ENCODE measurements at places on chromosomes 3 and 15. TPM values are rescaled to one million over a fixed set of nuclear protein-coding genes. Genes with fewer than 3 reads are reported as not detected.
A peak's percentile ranks its signal among the peaks of the same experiment; 100 is the strongest.

The GHSR gene
- total RNA-seq, result not detected

- DNase-seq, result no peak
These were observed 20.6 kb downstream of the CMC1 start for GRCh38 chr3:28262001-28262400.

DNA sequence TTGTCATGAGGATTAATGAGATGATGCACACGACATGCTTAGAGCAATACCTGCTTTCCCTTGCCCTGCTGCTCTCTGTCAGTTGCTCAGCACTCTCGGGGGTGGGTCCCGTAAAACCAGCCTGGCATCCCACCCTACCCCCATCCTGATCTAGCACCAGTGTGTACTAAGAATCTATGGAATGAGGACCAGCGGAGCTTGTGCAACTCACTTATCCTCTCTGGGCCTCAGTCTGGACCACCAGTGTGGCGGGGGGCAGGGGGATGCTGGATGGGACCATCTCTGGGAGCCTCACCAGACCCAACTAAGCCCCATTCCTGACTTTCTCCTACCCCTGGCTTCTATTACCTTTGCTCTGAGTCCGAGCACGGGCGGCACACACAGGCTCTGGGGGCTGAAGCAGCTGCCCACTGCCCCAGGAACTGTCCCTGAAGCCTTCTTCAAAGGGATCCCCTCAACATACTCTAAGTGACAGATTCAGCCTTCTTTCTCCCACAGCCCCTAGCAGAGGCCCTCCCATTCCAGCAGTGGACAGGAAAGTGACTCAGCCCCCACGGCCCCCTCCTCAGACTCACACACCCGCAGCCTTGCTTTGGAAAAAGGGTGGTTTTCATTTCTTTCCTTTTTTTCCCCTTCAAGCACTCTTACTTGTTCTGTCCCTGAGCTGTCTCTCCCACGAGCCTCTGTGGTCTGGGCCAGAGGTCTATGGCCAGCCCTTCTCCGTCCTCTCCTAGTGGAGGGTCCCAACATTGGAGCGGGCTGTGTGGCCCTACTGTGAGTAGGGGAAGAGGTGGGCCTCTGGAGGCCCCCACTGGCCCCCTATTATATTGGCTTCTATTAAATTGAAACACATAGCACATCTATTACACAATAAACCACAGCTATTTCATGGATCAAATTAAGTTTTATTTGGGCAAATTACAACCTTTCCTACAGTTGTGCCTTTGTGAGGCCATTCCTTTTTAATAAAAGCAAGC is 100.3 kb downstream of the SMAD6 start:
- no peak for DNase-seq

The ANKDD1A gene
- total RNA-seq, result 4.5 TPM

GRCh38 chr15:36914960-36915808 is 185.2 kb downstream of the MEIS2 start:
- no peak for DNase-seq

The PFKFB4 gene
- 2.6 TPM for total RNA-seq

DNA sequence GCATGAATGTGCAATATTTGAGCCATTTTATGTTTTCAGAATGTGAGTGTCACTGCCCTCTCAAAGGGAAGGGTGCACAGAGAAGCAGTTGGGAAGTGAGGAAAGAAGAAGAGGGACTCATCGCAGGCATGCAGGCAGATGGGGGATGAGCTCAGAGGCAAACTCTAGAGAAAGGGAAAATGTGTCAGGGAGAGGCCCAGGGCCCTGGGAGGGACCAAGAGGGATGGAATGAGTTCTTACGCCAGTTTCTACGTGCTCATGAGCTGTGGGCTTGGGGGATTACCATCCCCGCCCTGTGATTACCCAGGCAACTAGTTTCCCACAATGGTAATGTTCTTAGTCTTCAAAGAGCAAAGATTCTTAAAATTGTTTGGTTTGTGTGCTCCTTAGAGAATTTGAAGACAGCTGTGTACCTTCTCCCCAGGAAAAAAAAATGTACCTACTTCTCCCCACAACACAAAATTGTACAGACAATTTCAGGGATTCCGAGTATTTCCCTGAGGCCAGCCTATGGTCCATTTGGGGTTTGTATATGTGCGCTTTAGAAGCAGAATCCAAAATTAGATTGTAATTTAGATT is 17.8 kb downstream of the GCSAM start:
- DNase-seq, result no peak

The PLSCR2 gene
- total RNA-seq, result 0.72 TPM

DNA sequence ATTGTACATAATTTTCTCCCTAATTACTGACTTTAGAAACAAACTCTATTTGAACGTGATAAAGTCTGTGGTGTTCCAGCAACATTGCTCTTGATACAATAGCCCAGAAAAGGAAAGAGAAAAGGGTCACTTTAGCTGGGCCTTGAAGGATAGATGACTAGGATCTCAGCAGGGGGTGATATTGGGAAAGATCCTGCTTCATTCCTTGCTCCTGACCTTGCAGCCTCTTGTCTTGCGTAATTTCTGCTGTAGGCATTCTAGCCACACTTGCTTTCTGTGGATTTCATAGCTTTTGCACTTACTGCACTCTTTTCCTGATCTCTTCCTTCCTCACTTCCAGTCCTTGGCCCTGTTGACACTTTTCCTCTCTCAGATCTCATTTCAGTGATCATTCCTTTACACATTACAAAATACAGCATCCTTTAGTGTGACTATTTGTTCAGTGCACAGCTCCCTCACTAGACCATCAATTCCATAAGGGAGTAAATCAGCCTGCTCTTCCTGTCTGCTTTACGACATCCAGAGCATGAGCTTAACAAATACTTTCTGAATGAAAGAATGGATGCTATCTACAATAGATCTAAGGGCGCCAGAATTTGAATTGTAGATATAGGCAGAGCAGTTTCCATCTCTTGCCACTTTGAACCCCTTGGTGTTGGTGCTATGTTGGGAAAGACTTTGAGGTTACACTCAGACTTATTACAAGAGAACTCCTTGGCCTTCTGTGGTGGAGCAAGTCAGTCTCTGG is 559.6 kb upstream of the MDFIC2 start:
- DNase-seq, result no peak

- DNase-seq, result no peak
These were observed 78.0 kb downstream of the MYO1E start for GRCh38 chr15:59294574-59295260.

- DNase-seq, result no peak
These were observed 703.1 kb upstream of the CFAP20DC start for GRCh38 chr3:59752925-59753324.

DNA sequence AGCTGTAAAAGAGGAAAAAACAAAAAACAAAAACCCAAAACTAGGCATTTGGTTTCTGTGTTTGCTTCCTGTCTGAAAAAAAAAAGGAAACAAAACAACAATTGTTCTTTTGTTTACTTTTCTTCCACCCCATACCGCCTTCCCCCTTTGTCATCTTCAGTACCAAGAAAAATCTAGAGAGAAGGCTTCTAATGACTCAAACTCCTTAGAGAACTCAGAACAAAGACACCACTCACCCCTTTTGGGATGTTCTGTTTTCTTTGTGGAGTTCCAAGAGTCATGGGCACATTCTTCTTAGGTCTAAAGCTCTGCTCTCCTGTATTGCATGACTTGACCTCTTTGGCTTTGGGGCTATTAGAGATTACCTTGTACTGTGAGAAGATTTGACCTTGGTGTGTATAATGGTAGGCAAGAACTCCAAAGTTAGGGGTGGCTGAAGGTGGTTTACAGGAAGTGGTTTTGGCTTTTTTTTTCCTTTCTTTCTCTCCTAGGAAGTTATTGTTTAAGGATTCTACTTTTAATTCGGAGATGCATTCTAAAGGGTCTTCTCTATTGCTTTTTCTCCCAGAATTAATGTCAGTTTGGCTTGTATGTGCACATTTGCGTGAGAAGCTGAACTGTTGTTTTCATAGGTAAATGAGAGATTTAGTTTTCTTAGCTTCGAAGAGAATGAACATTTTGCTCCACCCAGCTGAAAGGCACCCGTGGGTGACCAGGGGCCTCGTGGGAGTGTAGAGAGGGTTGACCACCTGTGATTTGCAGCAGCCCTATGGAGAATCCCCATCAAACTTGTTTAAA is 39.5 kb upstream of the ZBTB20 start:
- no peak for DNase-seq

GRCh38 chr3:16723978-16724377 is 118.8 kb upstream of the DAZL start:
- peak; percentile 18 for DNase-seq

DNA sequence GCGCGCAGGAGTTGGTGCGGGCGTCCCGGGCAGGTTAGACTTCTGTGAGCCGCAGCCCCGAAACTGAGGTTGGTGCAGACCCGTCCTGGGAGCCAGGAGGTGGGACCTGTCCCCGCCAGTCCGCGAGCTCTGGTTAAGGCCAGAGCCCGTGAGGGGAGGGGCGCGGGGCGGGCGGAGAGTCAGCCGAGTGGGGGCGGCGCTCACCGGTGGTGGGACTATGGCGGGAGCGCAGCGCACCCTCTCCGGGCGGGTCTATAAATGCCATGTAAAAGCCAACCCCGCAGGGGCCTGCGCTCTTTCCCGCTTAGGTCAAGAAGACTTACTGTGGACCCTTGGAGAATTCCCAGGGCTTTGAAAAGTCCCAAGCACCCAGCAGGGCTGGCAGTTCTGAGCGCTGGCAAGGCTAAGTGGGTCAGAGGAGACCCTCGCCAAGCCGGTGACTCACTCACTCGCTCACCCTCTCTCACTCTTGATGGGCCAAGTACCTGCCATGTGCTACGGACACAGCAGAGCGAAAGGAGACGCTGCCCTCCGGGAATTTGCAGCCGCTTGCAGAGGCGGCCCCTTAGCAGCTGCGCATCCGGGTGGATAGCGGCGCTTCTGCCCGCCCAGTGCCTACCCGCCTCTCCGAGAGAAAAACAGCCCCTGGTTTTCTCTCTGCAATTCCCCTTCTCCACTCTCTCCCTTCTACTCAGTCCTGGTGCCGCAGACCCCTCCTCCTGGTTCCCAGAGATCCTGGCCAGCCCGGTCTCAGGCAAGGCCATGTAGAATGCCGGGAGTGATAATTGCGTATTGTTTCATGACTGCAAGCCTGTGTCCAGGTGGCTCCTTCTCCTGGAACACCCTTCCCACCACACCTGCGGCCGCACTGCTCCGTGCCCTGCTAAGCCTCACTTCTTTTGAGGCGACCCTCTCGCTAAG is at the start of gene ALDH1L1:
Gene ALDH1L1 (minus strand): TSS at position 110 of the 921 bp plus-strand sequence. CDS start 19,607 bp downstream, outside the sequence.
- DNase-seq, result no peak

- DNase-seq, result no peak
These were observed 137.5 kb downstream of the OPA1 start for GRCh38 chr3:193730511-193730910.

- no peak for DNase-seq
These were observed 36.1 kb downstream of the FBXL2 start for GRCh38 chr3:33313331-33313730.

The KBTBD8 gene
- 8.3 TPM for total RNA-seq

DNA sequence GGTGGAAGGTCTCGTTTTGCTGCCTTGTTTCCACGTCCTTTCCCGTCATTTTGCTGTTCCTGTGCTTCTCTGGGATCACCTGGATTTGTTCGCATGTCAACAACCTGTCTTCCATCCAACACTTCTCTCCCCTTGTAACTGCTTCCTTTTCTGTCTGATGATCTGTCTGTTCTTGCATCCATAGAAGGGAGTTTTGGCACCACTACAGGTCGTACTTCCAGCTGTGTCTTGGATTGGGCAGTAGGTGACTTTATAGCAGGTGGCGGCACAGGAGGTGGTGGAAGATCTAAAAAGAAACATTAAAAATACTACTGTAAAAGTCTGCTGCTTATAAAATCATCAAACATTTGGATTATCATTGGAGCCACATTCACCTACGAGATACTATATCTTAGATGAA is 1161.0 kb downstream of the ROBO1 start:
- no peak for DNase-seq

DNA sequence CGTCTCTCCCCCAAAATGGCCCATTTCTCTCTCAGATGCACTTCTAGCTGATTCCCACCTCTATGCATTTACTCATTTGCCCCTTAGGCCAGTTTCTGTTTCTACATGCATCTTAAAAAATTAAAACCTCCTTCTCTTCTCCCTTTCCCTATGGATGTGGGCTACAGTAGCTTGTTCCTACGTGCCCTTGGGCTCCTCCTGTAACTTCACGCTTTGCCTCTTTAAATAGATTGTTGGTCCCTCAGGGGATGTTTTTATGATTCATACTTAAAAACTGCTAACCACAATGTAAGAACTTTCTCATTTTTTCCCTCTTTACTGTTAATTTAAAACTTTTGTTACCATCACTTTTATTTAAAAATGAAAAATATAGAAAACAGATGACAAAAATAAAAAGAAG is 185.6 kb upstream of the MRPL3 start:
- DNase-seq, result no peak

DNA sequence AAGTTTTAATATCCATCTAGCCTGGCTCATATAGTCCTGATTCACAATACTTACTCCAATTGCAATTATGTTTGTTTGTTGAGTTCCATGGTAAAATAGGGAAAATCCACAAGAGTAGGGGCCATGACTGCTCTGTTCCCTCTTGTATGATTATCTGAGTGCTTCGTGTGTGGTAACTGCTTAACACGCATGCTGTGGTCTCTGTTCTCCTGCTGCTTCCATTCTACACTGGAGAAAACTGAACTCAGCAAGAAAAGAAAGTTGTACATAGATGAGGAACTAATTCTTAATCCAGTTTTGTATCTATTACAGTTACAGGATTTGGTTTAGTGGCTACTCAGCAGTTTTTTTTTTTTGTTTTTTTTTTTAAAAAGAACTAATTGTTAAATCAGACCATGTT is 223.0 kb upstream of the SATB1 start:
- DNase-seq, result no peak

DNA sequence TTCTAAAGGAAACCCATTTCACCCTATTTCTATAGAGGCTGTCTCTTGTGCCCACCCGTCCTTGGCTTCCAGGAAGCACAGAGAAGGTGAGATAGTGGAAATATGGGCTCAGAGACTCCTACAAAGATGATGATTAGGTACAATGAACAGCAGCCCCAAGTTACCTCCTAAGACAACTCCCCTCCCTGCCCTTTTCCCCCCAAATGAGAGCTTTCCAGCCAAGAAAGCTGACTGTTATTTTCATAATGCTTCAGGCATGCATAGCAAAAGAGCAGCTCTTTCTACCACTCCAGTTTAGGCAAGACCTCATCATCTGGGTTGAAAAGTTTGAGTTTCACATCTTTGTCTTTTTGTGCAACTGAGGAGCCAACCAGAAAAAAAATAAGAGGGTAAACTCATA is 248.8 kb upstream of the ADAMTS9 start:
- no peak for DNase-seq

DNA sequence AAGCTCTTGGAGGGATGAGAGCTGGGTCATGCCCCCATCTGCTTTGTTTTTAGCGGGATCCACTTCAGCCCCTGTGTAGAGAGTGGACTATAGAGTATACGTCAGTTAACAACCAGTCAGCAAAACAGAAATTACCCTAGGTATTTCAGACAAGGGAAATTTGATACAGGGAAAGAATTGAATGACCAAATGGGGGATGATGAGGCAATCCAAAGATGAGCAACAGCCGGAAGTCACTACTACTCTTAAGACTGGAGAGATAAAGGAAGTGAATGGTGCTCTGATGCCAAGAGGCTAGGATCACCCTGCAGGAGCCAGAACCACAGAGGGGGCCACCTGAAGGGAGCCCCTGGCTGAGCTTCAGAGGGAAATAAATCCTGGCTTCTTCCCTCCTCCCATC is 1.7 kb upstream of the GPR62 start:
- DNase-seq, result no peak

The CCR8 gene
- 5.3 TPM for total RNA-seq

The GNAT1 gene
- not detected for total RNA-seq

The CRTAP gene
- total RNA-seq, result 75.4 TPM

The EFCC1 gene
- total RNA-seq, result not detected
